ENCODE measurements at places on chromosomes 6 and 20.

DNA sequence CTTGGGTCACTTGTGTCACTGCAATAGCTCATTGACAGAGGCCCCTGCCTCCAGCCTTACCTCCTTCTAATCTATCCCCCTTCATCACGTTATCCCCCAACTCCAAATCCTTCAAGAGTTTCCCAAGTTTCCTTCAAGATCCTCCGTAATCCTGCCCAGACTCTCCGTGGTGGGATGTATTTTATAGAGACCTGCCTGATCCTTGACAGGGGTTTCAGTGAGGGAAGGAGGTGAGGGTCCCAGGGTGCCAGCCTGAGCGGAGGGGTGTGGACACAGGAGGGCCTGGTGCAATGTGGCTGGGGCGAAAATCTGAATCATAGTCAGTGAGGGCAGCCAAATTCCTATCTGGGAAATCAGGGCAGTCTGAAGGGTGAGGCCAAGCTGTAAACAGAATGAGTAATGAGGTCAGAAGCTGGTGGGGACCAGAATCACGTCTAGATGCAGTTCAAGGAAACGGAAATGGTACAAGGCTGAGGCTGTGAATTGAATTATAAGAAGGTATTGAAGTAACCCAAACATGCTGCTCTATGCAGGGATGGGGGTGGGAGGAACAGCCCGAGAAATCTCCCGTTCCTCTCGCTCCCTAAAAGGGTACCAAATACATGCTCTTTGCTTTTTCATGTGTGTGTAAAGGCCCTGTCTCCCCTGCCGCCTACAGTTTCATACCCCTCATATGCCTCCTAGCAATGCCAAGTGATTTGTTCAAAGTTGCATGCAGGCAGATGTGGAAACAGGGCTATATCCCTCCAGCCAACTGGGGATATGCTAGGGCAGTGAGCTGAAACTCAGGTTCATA is 35.4 kb upstream of the PIM1 start:
- peak; percentile 50 for DNase-seq

GRCh38 chr20:25297141-25297905 is 49.4 kb downstream of the PYGB start:
- no peak for DNase-seq

DNA sequence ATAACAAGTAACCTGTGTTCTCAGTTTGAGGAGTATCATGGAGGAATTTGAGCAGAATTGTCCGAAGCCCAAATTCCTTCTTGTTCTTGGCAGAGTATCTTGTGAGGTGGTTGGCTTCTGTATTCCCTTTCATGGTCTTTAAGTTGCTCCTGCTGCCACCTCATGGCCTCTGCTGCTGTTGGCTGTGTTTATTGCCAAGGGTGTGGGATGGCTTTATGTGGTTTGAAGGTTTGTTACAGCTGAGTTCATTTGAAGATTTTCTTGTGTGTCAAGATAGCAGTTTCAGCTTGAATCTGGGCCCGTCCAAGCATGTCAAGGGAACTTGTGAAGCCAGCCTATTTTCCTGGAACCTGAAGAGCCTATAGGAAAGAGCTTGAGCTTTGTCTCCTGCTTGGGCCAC is 20.2 kb upstream of the TTK start:
- DNase-seq, result no peak

DNA sequence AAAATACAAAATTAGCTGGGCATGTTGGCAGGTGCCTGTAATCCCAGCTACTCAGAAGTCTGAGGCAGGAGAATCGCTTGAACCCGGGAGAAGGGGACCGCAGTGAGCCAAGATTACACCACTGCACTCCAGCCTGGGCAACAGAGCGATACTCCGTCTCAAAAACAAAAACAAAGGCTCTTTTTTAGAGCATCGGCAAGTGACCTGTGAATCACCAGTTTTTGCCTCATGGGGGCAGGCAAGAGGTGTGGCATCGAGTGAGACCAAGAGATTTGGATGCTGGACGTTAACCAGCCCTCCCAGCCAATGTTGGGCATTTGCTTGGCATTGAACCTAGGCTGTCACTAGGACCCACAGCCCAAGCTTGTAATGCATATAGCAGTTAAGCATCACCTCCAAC is 14.6 kb upstream of the CDK5RAP1 start:
- no peak for DNase-seq

GRCh38 chr6:138429761-138430160 is 25.7 kb downstream of the HEBP2 start:
- DNase-seq, result no peak

- no peak for DNase-seq
Observed at GRCh38 chr6:165952514-165952913, 215.1 kb downstream of the TBXT start.

- DNase-seq, result no peak
Observed at GRCh38 chr6:34595332-34596184, 39.4 kb upstream of the SPDEF start.

GRCh38 chr6:137224799-137225198 is 5.6 kb upstream of the IFNGR1 start:
- no peak for DNase-seq

GRCh38 chr6:140966676-140967075 is 1166.0 kb upstream of the GJE1 start:
- DNase-seq, result no peak

DNA sequence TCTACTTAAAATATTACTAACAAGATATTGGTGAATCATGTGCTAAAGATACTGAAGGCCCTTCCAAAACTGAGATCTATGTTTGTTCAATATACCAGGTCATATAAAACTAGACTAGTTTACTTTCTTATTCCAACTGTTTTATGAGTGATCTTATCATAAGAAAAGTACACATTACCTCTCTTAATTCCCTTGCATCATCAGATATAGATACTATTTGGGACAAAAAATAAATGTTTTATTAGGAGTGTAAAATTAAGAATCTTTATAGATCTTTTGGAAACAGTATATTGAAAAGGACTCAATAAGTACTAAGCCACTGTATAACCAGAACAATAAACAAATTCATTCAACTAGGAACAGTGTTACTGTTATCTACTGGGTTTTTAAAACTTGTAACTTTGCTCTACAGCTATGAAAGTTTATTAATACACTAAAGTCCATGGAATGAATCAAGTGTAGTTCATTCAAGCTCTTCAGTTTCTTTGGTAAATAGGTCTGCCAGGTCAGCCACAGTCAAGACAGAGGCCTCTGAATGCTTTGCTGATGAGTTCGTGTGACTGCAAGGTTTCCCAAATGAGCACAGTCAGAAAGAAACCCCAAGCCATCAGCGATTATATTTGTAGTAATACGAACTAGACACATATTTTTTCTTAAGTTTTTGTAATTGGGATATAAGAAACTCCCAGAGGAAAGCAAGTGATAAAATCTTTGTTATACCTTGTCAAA is 71.8 kb upstream of the FBXO30 start:
- DNase-seq, result no peak

DNA sequence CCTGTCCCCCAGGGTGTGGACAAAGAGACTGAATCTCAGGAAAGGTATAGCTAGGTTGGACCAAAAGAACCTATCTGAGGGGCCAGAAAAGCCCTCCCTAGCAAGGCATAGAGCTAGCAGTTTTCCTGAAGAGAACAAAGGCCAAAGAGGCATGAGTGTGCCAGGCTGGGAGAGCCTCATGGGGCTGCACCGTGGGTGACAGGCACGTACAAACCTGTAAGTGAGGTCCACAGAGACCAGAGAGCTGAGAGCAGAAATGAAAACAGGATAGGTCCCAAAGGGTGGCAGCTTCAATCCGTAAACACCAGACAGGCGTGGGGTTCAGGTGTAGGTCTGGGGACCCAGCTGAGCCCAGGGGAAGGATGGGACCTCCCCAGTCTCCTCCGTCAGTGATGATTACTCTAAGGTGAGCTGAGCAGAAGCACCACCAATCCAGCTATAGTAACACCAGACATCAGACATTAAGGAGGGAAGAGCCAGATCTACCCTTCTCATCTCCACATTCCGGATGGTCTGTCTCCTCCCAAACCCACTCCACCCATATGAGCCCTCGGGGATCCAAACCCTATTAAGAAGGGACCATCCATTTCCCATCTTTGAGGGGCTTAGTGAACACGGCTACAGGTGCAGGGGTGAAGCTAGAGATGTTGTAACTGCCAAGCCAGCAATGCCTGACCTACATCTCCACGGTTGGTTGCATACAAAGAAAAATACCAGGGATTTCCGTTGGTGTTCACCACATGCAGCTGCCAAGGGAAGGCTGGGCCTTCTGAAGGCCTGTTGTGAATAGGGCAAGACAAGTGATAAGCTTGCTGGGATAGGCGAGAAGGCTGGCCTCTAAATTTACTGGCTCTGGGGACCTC is 38.3 kb downstream of the BCL2L1 start:
- DNase-seq, result no peak

GRCh38 chr6:128437685-128438084 is 82.7 kb downstream of the PTPRK start:
- DNase-seq, result no peak

GRCh38 chr6:16316741-16317251 is 78.4 kb downstream of the GMPR start:
- DNase-seq, result no peak

DNA sequence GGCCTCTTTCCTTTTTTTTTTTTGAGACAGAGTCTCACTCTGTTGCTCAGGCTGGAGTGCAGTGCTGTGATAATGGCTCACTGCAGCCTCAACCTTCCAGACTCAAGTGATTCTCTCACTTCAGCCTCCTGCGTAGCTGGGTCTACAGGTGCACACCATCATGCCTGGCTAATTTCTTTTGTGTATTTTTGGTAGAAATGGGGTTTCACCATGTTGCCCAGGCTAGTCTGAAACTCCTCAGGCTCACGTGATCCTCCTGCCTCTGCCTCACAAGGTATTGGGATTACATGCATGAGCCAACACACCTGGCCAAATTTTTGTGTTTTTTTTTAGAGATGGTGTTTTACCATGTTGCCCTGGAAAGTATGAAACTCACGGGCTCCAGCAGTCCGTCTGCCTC is 29.3 kb downstream of the SRC start:
- no peak for DNase-seq

DNA sequence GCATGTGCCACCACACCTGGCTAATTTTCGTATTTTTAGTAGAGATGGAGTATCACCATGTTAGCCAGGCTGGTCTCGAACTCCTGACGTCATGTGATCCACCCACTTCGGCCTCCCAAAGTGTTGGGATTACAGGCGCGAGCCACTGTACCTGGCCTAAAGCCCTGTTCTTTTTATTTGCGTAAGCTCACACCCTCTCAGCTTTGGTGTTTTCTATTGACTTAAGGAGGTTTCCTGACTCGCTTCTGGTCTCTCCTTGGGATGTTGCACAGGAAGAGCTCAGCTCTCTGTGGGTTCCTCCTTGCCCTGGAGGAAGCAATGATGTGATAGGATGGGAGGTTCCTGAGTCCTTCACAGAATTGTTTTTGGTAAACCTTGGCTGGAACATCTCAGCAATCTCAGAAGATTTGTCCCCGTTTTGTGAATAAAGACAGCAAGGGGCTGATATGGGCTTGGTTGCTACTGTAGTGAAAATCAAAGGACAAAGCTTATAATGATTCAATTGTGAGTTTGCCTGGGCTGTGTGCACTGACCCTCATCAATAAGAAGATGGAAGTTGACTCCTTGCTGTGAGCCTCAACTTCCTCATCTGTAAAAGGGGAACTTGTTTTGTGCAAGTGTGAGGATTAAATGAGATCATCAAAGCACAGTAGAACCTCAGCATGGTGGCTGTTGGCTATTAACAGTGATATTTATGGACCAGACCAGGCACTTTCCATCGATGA is 27.0 kb downstream of the TOX2 start:
- DNase-seq, result no peak

DNA sequence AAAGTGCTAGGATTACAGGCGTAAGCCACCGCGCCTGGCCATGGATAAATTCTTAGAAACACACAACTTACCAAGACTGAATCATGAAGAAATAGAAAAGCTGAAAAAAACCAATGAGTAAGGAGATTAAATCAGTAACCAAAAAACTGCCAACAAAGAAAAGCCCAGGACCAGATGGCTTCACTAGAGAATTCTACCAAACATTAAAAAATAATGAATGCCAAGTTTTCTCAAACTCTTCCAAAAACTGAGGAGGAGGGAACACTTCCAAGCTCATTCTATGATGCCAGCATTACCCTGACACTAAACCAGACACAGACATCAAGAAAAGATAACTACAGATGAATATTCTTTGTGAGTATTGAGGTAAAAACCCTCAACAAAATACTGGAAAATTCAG is 44.3 kb downstream of the USP49 start:
- no peak for DNase-seq

GRCh38 chr6:84521511-84521910 is 242.9 kb downstream of the TBX18 start:
- no peak for DNase-seq

- DNase-seq, result no peak
Observed at GRCh38 chr6:40517654-40518053, 69.5 kb downstream of the LRFN2 start.

DNA sequence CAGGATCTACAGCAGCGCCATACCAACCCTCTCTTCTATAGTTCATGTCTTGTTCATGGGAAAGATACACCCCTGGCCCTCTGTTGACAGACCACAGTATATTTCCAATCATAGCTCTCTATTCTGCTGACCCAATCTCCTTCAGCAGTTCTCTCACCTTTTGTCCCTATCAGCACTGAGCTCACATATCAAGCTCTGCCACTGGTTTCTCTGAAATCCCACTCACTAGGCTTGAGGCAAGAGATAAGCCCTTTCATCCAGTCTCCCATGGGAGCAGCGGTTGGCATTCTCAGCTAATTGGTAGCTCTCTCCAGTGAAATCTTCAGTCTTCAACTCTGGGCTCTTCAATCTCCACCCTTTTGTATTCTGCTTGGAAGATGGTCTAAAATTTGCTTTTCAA is 313.4 kb downstream of the GJA1 start:
- no peak for DNase-seq

GRCh38 chr6:150560004-150560883 is 39.4 kb upstream of the PLEKHG1 start:
- no peak for DNase-seq

- no peak for DNase-seq
Observed at GRCh38 chr20:24455081-24455480, 14.3 kb upstream of the SYNDIG1 start.

- DNase-seq, result no peak
Observed at GRCh38 chr6:148776321-148777308, 29.8 kb downstream of the UST start.

- DNase-seq, result no peak
Observed at GRCh38 chr6:134864558-134864957, 85.3 kb downstream of the ALDH8A1 start.

- no peak for DNase-seq
Observed at GRCh38 chr6:38375341-38375740, 264.4 kb downstream of the BTBD9 start.

GRCh38 chr20:48012401-48012974 is 227.2 kb upstream of the SULF2 start:
- no peak for DNase-seq

- DNase-seq, result no peak
Observed at GRCh38 chr6:41539204-41539603, 7.0 kb upstream of the FOXP4 start.

Measured in NK-92 treated with Interleukin-12 subunit alpha and Interleukin-12 subunit beta, amount 100 ng/mL, for 24 hours (cell line).